Cerebellar cortex (tissue), 1 donor: ENCODE measurements at places on chromosomes 5 and 9.

DNA sequence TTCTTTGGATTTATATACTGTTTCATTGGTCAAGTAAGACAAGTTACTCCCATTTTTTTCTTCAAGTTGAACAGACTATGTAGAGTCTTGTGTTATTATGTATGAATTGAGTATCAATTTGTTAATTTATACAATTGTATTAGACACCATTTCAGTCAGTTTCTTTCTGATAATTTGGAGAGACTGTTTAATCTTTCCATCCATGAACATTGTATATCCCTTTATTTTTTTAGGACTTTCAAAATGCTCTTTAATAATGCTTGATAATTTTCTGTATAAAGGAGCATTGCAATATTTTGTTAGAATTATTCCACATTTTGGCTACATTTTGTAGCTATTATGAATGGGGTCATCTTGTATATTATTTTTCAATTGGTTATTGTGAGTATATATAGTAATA is 69.1 kb upstream of the PJA2 start:
- DNase-seq: no peak

DNA sequence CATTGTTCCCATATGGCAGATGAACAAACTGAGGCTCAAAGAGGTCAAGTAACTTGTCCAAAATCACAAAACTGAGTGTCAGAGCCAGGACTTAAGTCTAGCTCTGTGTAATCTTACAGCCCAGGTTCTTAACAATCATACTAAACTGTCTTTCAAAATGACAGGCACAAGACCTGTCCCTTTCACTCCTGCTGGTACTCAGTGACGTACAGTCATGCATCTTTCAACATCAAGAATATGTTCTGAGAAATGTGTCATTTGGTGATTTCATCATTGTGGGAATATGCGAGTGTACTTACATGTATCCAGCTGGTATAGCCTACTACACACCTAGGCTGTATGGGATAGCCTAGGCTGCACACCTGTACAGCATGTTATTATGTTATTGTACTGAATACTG is 646.8 kb upstream of the WWC1 start:
- DNase-seq: no peak

DNA sequence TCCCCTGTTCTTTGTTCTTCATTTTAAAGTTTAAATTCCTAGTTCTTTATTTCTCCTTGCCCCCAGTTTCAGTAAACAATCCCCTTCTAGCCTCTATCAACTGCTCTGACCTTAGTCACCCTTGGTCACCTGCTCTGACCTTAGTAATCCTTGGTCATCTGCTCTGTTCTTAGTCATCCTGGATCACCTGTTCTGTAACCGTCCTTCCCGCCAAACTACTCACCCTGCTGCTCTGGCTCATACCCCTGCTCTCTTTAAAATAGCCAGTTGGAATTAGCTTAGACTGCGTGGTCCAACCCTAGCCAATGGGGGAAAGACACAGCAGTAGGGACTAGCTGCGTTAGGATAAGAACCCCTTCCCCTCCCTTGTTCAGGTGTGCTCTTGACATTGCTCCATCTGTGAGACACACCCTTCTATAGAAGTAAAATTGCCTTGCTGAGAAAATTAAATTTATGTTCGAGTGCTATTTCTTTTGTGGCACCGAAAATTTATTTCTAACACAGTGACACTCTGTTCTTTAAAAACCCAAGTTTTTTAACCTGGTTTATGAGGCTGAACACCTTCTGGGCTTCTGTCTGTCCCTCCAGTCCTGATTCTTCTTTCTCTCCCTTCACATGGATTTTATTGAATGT is 3.8 kb downstream of the PRRC1 start:
- DNase-seq: no peak

GRCh38 chr9:109599131-109599530 is 101.0 kb upstream of the PTPN3 start:
- DNase-seq: no peak

DNA sequence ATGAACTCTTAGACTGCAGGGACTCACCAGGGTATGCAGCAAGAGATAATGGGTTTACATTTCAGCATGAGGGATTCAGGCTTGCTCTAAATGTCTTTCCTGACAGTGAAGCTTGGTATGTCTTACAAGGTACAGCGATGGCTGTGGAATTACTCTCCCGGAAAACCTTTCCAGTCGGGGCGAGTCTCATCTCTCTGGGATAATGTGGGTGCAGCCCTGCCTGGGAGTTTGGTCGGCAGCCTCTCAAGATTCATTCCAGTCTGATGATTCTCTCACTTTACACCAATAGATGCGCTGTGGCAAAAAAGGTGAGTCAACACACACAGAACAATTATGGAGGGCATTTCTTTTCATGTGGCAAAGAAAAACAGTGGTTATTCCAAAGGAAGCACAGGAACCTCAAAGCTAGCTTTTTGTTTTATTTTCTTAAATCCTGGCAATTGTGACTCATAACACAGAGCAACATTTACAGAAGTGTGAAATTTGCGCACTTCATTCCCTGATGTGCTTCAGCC is 190.3 kb downstream of the DCP2 start:
- no peak for DNase-seq

GRCh38 chr5:42761791-42762190 is 5.2 kb downstream of the CCDC152 start:
- no peak for DNase-seq
